Peyer's patch (tissue), 4 donors: ENCODE measurements at places on chromosomes 6 and 20. TPM values are rescaled to one million over a fixed set of nuclear protein-coding genes. Genes with fewer than 3 reads are reported as not detected.

PKHD1 gene
- total RNA-seq: 0.83 TPM

- H3K36me3 ChIP-seq: no peaks in the 10 kb centered on the region
- DNase-seq: peak; percentile 10
- H3K4me3 ChIP-seq: no peak overlapping the region
- H3K27ac ChIP-seq: no peak overlapping the region
- no peaks in the 10 kb centered on the region for H3K4me1 ChIP-seq
- H3K27me3 ChIP-seq: no peaks in the 10 kb centered on the region
Measured at GRCh38 chr6:170099387-170099786, 191.5 kb downstream of the DLL1 start.

SGK2 gene
- 98.0 TPM for total RNA-seq

DNA sequence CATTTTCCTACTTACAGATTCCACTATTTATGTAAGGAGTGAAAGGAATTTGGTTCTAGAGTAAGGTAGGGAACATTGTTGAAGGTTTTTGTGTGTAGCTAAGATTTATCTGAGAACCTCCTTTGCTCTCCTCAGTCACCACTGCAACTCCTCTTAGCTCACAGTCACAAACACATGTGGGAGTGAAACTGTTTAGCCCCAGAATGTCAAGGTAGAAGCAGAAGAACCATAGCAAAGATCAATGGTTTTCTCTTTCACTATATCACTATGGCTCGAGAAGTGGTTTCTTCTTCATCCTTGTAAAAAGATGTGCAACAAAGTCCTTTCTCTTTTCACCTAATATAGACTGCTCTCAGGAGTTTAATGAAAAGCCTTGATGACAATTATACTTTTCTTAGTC, 6.5 kb upstream of the DEFB112 start:
- no peaks in the 10 kb centered on the region for H3K36me3 ChIP-seq
- H3K27ac ChIP-seq: no peak overlapping the region
- no peak for DNase-seq
- no peak overlapping the region for H3K4me3 ChIP-seq

DNA sequence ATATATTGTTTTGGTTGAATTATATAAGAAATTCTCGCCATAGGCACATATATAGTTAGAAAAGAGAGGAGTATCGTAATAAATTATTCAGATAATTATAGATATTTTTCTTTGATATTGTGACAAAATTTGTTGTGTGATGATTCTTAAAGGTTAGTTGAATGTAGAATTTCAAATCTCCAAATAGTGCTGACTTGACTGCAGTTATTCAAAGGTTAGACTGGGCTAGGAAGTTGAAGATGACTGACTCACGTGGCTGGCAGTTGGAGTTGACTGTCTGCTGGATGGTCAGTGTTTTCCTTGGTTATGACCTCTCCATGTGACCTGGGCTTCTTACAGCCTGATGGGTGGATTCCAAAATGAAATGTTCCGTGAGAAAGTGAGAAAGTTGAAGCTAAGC, 55.3 kb downstream of the FLRT3 start:
- DNase-seq: no peak
- no peaks in the 10 kb centered on the region for H3K36me3 ChIP-seq
- H3K27ac ChIP-seq: no peak overlapping the region
- no peaks in the 10 kb centered on the region for H3K27me3 ChIP-seq
- H3K4me1 ChIP-seq: no peaks in the 10 kb centered on the region

PRRT1 gene
- 4.1 TPM for total RNA-seq
